ENCODE measurements at places on chromosomes 1 and 21. TPM values are rescaled to one million over a fixed set of nuclear protein-coding genes. Genes with fewer than 3 reads are reported as not detected.

The DLGAP3 gene
- not detected for total RNA-seq

The KRTAP12-2 gene
- not detected for total RNA-seq

The SLC44A5 gene
- 0.43 TPM for total RNA-seq

The CHI3L2 gene
- 128 TPM for total RNA-seq

The IL19 gene
- total RNA-seq, result not detected

The FAM110D gene
- not detected for total RNA-seq

The CHODL gene
- not detected for total RNA-seq

The OR2G3 gene
- total RNA-seq, result not detected

The PCSK9 gene
- total RNA-seq, result 0.86 TPM

The LAPTM5 gene
- total RNA-seq, result 0.13 TPM

The ICOSLG gene
- total RNA-seq, result under 0.01 TPM

The THEM5 gene
- not detected for total RNA-seq

The GPR153 gene
- 5.6 TPM for total RNA-seq

The ALDH4A1 gene
- total RNA-seq, result 8.2 TPM

The CTSS gene
- total RNA-seq, result 12.0 TPM

The HTR1D gene
- 0.11 TPM for total RNA-seq

The OR2T2 gene
- total RNA-seq, result not detected

The KCNT2 gene
- 4.7 TPM for total RNA-seq

The B3GALT5 gene
- 0.43 TPM for total RNA-seq

The GPR37L1 gene
- under 0.01 TPM for total RNA-seq

The LAX1 gene
- 0.13 TPM for total RNA-seq

The EPRS1 gene
- total RNA-seq, result 184 TPM

The PTPN22 gene
- total RNA-seq, result 8.6 TPM

The TCHHL1 gene
- total RNA-seq, result not detected

The PIGV gene
- total RNA-seq, result 15.3 TPM

The HOOK1 gene
- under 0.01 TPM for total RNA-seq

The NR1I3 gene
- total RNA-seq, result not detected

The SYCP1 gene
- not detected for total RNA-seq

The DHRS3 gene
- 110 TPM for total RNA-seq

The ZNF683 gene
- not detected for total RNA-seq

The FAM177B gene
- not detected for total RNA-seq

The ARHGAP29 gene
- 92.8 TPM for total RNA-seq

The SEC16B gene
- 6.0 TPM for total RNA-seq

The LDLRAD1 gene
- total RNA-seq, result not detected

The GCSAML gene
- total RNA-seq, result not detected

The HES4 gene
- 0.91 TPM for total RNA-seq

The GPATCH2 gene
- total RNA-seq, result 28.5 TPM

The PAX7 gene
- not detected for total RNA-seq

The ZNF695 gene
- total RNA-seq, result 1.2 TPM

The TLR5 gene
- total RNA-seq, result 1.2 TPM

The ACTN2 gene
- not detected for total RNA-seq

The DIO1 gene
- total RNA-seq, result not detected

The ALPL gene
- 15.7 TPM for total RNA-seq

Data from articular chondrocyte of knee joint (primary cell).